Aorta (tissue), 5 donors: ENCODE measurements at places on chromosomes 5 and 9. TPM values are rescaled to one million over a fixed set of nuclear protein-coding genes. Genes with fewer than 3 reads are reported as not detected.

- no peaks in the 10 kb centered on the region for H3K4me1 ChIP-seq
- H3K27ac ChIP-seq: no peak overlapping the region
- no peak for DNase-seq
- no peak overlapping the region for H3K4me3 ChIP-seq
- H3K27me3 ChIP-seq: no peaks in the 10 kb centered on the region
These were observed 146.0 kb upstream of the FBXL7 start for GRCh38 chr5:15354021-15354420.

NFX1 gene
- 38.3 TPM for total RNA-seq

GRCh38 chr5:102720969-102721368 is 34.1 kb upstream of the PAM start:
- H3K4me3 ChIP-seq: no peak overlapping the region
- no peaks in the 10 kb centered on the region for H3K4me1 ChIP-seq
- no peaks in the 10 kb centered on the region for H3K27me3 ChIP-seq
- DNase-seq: no peak

- peak overlapping the region; percentile 96 for H3K27ac ChIP-seq
- no peak for DNase-seq
- no peaks in the 10 kb centered on the region for H3K36me3 ChIP-seq
- H3K4me1 ChIP-seq: peaks cover 6% of the 10 kb centered on the region
- H3K4me3 ChIP-seq: no peak overlapping the region
- H3K27me3 ChIP-seq: no peaks in the 10 kb centered on the region
These were observed 157.0 kb upstream of the RAI14 start for GRCh38 chr5:34499001-34499734.

DNA sequence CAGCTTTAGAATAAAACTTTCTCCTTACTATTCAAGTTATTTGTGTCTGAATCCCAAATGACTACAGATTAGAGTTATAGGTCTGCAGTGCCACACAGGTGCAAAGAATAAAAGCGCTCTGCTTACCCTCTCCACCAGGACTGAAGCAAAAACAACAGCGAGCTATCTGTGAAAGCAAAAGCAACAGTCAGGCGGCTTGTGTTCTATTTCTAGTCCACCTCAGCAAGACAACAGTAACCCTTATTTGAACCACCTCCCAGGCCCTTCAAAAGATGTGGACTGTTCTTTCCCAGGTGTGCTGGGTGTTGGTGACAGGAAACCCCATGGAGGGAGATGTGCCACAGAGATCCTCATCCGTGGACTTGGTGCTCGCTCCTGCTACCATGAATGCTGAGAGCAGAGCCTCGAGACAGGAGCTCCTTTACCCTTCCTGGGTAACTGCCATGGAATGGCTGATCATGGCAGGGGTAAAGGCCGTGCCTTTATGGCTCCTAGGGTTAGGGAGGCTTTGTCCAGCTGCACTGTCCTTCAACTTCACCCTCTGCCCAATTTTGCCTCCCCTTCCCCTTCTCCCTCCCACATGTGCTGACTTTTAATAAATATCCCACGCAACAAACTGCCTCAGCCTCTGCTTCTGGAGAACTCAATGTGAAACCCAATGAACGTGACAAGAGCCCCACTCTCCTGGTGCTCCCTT is 108.6 kb downstream of the SERINC5 start:
- peaks cover 7% of the 10 kb centered on the region for H3K36me3 ChIP-seq
- DNase-seq: no peak
- no peak overlapping the region for H3K27ac ChIP-seq
- H3K27me3 ChIP-seq: no peaks in the 10 kb centered on the region
- H3K4me1 ChIP-seq: no peaks in the 10 kb centered on the region

- peaks cover 1% of the 10 kb centered on the region for H3K36me3 ChIP-seq
- no peak for DNase-seq
- peak overlapping the region; percentile 49 for H3K27ac ChIP-seq
- H3K4me3 ChIP-seq: no peak overlapping the region
These were observed 77.8 kb downstream of the FGF1 start for GRCh38 chr5:142608081-142608480.

DNA sequence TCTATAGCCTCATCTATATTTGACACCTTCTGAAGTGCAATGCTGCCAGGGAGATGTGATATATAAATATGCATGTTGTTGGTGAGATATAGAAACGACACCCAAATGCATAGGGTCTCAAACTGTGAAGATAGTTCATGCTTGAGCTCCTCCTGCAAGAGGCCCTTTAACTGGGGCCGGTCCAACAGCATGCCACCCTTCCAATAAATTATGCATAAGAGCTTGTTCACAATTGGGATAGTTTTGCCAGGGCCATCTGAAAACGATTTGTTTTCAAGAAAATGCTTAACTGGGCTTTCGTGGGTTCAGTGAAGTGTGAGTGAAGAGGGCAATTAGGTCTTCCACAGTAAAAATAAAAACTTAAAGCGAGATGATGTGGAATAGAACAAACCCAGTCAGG is 424.2 kb upstream of the WWC1 start:
- no peaks in the 10 kb centered on the region for H3K36me3 ChIP-seq
- no peak overlapping the region for H3K27ac ChIP-seq
- DNase-seq: no peak
- H3K4me3 ChIP-seq: no peak overlapping the region
- H3K27me3 ChIP-seq: no peaks in the 10 kb centered on the region
- H3K4me1 ChIP-seq: no peaks in the 10 kb centered on the region

PRR16 gene
- 10.5 TPM for total RNA-seq

GRCh38 chr5:127423173-127423798 is 94.2 kb upstream of the PRRC1 start:
- no peak overlapping the region for H3K4me3 ChIP-seq
- no peak for DNase-seq
- H3K27ac ChIP-seq: no peak overlapping the region
- H3K27me3 ChIP-seq: no peaks in the 10 kb centered on the region
- H3K36me3 ChIP-seq: no peaks in the 10 kb centered on the region
- H3K4me1 ChIP-seq: no peaks in the 10 kb centered on the region

DNA sequence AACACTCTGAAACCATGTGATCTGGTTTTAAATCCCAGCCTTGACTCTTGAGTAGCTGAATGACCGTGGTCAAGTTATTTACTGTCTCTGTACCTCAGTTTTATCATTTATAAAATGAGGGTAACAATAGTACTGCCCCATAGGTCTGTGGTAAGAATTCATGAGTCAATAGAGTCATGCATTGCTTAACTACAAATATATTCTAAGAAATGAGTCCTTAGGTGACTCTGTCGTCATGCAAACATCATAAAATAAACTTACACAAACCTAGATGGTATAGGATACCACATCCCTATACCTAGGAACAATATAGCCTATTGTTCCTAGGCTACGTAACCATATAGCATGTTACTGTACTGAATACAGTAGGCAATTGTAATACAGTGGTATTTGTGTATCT is 20.3 kb upstream of the ABCA1 start:
- no peaks in the 10 kb centered on the region for H3K4me1 ChIP-seq
- no peak for DNase-seq
- no peaks in the 10 kb centered on the region for H3K27me3 ChIP-seq
- H3K36me3 ChIP-seq: no peaks in the 10 kb centered on the region
- H3K4me3 ChIP-seq: no peak overlapping the region
- no peak overlapping the region for H3K27ac ChIP-seq

GRCh38 chr9:89048616-89049015 is 57.3 kb downstream of the S1PR3 start:
- H3K4me1 ChIP-seq: no peaks in the 10 kb centered on the region
- no peak overlapping the region for H3K27ac ChIP-seq
- H3K4me3 ChIP-seq: no peak overlapping the region
- H3K36me3 ChIP-seq: no peaks in the 10 kb centered on the region
- DNase-seq: no peak

FABP6 gene
- not detected for total RNA-seq

DNA sequence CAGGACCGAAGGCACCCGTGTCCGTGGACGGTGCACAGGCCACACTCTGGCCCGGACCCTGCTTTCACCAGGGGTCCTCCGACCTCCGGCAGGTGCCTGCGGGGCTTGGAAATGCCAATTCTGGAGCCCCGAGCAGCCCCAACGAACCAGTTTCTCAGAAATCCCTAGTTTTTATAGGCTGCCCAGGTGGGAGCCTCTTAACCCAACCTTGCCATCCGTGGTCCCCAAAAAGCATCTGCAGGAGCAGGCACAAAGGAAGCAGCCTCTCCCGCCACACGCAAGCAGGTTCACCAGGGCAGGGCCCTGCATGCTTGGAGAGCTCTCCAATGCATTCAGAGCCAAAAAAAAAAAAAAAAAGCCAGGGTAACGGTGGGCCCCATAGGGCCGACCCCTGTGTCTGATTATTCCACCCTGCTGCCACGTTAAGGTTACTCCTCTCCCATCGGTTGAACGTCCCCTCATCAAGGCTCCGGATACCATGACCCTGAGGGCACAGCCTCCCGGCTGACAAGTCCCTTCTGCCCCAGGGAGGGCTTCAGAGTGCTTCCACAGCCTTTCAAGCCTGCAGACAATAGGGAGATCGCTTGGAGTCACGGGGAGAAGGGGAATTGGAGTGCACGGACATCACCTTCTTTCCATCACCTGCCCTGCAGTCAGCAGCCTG is 796 bp upstream of the TPRN start:
- H3K4me3 ChIP-seq: peak overlapping the region; percentile 15
- no peak overlapping the region for H3K27ac ChIP-seq
- no peak for DNase-seq
- no peaks in the 10 kb centered on the region for H3K36me3 ChIP-seq
- no peaks in the 10 kb centered on the region for H3K27me3 ChIP-seq

CCDC152 gene
- 0.78 TPM for total RNA-seq

- DNase-seq: no peak
- no peaks in the 10 kb centered on the region for H3K27me3 ChIP-seq
- H3K27ac ChIP-seq: no peak overlapping the region
- H3K36me3 ChIP-seq: no peaks in the 10 kb centered on the region
These were observed 114.2 kb downstream of the GAPVD1 start for GRCh38 chr9:125375820-125376219.

DNA sequence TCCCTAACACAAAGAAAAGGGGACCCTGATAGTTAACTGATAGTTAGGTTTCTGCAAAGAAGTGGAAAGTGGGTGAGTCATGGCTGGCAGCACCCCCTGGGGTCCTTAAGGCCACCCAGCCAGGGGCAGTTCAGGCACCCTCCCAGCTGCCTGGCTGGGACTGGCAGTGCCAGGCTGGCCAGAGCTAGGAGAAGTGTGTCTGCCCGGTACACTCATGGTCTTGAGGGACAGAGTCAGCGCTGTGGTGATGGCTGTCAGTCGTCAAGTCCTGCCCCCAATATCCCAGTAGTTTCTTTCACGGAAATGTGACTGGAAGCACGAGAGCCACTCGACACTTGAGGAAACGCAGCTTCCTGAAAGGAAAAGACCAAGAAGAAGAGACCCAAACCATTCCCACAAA is 22.3 kb upstream of the CNOT6 start:
- H3K27ac ChIP-seq: no peak overlapping the region
- no peak overlapping the region for H3K4me3 ChIP-seq
- H3K36me3 ChIP-seq: no peaks in the 10 kb centered on the region
- H3K4me1 ChIP-seq: no peaks in the 10 kb centered on the region
- no peaks in the 10 kb centered on the region for H3K27me3 ChIP-seq
- peak; percentile 26 for DNase-seq

DNA sequence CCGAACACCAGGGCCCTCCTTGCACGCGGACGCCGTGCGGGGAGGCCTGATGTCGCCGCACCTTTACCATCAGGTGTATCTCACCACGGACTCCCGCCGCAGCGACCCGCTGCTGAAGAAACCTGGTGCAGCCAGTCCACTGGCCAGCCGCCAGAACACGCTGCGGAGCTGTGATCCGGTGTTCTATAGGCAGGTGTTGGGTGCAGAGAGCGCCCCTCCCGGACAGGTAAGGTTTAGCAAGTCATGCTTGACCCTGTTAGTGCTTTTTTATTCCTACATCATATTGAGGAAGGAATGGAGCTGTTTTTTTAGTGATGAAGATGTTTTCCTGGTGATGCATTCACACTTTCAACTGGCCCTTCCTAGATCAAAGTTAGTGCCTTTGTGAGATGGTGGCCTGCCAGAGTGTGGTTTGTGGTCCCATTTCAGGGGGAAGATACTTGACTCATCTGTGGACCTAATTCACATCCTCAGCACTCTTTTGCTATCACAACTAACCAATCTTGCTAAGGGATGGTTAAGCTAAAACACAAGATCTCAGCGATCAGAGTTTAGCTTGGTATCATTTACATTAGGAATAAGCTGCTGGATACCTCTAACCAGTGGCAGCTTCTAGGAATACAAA is 2.7 kb downstream of the PCDHGC3 start:
- H3K36me3 ChIP-seq: no peaks in the 10 kb centered on the region
- H3K4me3 ChIP-seq: no peak overlapping the region
- no peaks in the 10 kb centered on the region for H3K27me3 ChIP-seq
- H3K27ac ChIP-seq: no peak overlapping the region
- no peak for DNase-seq

- H3K4me1 ChIP-seq: no peaks in the 10 kb centered on the region
- no peaks in the 10 kb centered on the region for H3K36me3 ChIP-seq
- H3K4me3 ChIP-seq: no peak overlapping the region
- no peaks in the 10 kb centered on the region for H3K27me3 ChIP-seq
- no peak for DNase-seq
These were observed 628.5 kb downstream of the CHSY3 start for GRCh38 chr5:130532786-130533185.

GRCh38 chr9:76216161-76216649 is 178.0 kb downstream of the RFK start:
- no peaks in the 10 kb centered on the region for H3K36me3 ChIP-seq
- H3K4me3 ChIP-seq: no peak overlapping the region
- DNase-seq: no peak
- H3K27ac ChIP-seq: no peak overlapping the region

DNA sequence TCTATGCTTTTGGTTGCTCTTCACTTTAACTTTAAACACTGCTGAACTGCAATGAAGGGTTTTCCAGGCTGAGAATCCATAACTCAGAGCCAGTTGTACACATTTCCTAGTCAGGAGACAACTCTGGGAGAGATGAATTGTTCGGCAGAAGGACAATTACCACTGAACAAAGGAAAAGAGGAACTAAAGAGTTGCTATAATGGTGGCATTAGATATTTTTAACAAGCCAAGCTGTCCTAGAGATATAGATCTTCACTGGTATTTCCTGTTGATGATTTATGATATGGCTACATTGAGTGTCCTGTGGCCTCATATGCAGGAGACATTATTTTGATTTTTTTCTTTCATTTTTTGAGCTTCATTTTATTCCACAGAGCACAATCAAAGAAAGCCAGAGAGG is 219.1 kb upstream of the PCSK5 start:
- H3K36me3 ChIP-seq: no peaks in the 10 kb centered on the region
- no peak overlapping the region for H3K27ac ChIP-seq
- no peaks in the 10 kb centered on the region for H3K27me3 ChIP-seq
- DNase-seq: no peak
- H3K4me3 ChIP-seq: no peak overlapping the region
